Gastrocnemius medialis (tissue), 4 donors: ENCODE measurements at places on chromosomes 4 and X. TPM values are rescaled to one million over a fixed set of nuclear protein-coding genes. Genes with fewer than 3 reads are reported as not detected.

NHSL2 gene
- 2.7 TPM for total RNA-seq

HUWE1 gene
- total RNA-seq: 99.7 TPM

IL15 gene
- total RNA-seq: 3.0 TPM

ASB5 gene
- total RNA-seq: 284 TPM

AMMECR1 gene
- 2.6 TPM for total RNA-seq

PABPC1L2B gene
- total RNA-seq: not detected

LONRF3 gene
- total RNA-seq: 53.3 TPM

FAM184B gene
- total RNA-seq: 0.49 TPM

NSG1 gene
- total RNA-seq: 0.13 TPM

PNMA6A gene
- not detected for total RNA-seq

SUPT20HL1 gene
- total RNA-seq: not detected

C4orf50 gene
- not detected for total RNA-seq

CABS1 gene
- total RNA-seq: not detected

BEX1 gene
- total RNA-seq: not detected

SPANXB1 gene
- total RNA-seq: not detected

IL2 gene
- not detected for total RNA-seq

MYOZ2 gene
- total RNA-seq: 30.6 TPM

SATL1 gene
- total RNA-seq: not detected

UGT2A1 gene
- total RNA-seq: not detected

NAP1L2 gene
- total RNA-seq: 0.78 TPM

ARX gene
- total RNA-seq: 5.1 TPM

CENPVL3 gene
- not detected for total RNA-seq

NPFFR2 gene
- total RNA-seq: not detected

TMPRSS11B gene
- total RNA-seq: not detected

SSX1 gene
- not detected for total RNA-seq

RTL5 gene
- total RNA-seq: 0.49 TPM

GC gene
- total RNA-seq: 5.1 TPM

PAGE2B gene
- not detected for total RNA-seq

IL9R gene
- total RNA-seq: not detected

STOX2 gene
- total RNA-seq: 8.3 TPM

VCX3A gene
- total RNA-seq: not detected

MOB1B gene
- 7.4 TPM for total RNA-seq

EDA gene
- total RNA-seq: 2.0 TPM
